ENCODE measurements at places on chromosomes 13 and 19. TPM values are rescaled to one million over a fixed set of nuclear protein-coding genes. Genes with fewer than 3 reads are reported as not detected.

The ZNF491 gene
- 3.9 TPM for total RNA-seq

DNA sequence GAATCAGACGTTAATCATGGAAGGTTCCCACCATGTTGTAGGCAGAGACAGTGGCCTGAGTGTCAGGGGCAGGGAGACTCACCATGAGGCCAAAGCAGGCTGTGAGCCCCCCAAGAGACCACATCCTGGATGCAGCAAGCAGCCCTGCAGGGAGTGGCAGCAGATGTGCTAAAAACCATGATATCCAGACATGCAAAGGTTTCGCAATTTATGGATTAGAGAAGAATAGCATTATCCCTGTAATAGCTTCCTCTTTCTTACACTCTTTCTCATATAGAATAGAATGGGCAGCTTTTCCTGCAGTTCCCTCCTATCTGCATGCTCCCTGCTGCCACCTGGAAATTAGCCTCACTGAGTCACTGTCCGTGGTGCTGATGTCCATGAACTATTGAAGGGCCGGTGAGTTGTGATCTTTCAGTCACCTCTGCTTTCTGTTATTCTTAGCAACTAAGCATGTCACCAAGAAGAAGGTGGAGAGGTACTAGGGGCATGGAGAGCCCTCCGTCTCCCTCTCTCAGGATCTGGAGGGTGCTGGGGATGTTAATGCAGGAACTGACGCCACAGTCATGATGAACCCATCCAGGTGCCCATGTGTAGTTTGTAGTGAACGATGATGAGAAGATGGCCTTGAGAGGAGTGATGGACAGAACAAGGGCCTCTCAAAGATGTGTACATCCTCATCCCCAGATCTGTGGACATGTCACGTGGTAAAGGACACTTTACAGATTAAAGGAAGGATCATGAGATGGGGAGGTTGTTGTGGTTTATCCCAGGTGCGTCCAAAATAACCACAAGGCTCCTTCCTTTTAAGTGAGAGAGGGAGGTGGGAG lies 9.9 kb downstream of the CEACAM4 start:
- DNase-seq: no peak

The ZNF765 gene
- 12.9 TPM for total RNA-seq

DNA sequence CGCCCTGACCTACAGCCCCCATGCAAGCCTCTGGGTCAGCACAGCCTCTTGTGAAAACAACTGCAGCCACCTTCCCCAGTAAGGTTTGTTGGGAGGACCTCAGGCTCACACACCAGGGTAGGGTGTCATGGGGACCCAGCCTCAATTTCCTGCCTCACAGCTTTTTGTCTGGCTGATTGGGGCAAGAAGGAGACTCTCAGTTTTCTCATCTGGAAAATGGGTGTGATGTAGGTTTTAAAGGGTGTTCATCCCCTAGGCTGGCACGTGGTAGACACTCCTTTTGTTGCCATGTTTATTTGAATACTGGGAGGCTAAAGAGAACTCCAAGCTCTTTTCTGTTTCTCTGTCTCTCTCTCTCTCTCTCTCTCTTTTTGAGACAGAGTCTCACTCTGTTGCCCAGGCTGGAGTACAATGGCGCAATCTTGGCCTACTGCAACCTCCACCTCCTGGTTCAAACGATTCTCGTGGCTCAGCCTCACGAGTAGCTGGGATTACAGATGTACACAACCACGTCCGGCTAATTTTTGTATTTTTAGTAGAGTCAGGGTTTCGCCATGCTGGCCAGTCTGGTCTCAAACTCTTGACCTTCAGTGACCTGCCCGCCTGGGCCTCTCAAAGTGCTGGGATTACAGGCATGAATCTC lies 18.2 kb upstream of the PLAUR start:
- DNase-seq: no peak

The NKPD1 gene
- 0.52 TPM for total RNA-seq

The ZNF667 gene
- total RNA-seq: 9.4 TPM

GRCh38 chr13:77595166-77595810 lies 59.8 kb downstream of the SCEL start:
- no peak for DNase-seq

The TLE6 gene
- 0.63 TPM for total RNA-seq

- DNase-seq: no peak
Measured at GRCh38 chr13:67549331-67549730, 319.2 kb upstream of the PCDH9 start.

All from mucosa of gallbladder (tissue), 1 donor.